ENCODE measurements at places on chromosomes 2 and 18.
A peak's percentile ranks its signal among the peaks of the same experiment; 100 is the strongest.

DNA sequence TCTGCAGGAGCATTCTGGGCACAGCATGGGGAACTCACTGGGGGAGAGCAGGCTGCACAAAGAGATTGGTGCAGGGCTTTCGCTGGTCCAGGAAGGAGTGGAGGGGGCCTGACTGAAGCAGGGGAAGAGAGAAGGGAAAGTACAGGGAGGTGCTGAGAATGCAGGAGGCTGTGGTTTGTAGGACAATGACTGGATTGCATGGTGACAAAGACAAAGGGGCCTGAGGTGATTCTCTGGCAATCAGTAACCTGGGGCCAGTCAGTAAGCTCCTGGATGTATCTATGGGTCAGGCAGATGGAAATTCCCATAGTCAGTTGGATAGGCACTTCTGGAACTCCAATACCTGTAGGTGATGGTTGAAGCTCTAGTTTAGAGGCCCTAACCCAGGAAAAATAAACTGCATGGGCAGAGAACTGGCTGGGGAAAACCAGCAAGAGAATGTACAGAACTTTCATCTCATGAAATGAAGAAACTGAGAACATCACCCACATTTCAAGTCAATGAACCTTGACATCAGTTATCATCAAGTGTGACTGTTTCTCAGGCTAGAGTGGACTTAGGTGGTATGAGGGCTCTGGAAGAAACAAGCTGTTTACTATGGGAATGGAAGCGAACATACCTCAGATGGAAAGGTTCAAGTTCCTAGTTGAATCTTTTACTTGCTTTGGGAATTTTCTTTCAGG lies 193.2 kb downstream of the TPGS2 start:
- DNase-seq, result no peak

- peak; percentile 13 for DNase-seq
Measured at GRCh38 chr2:25041307-25041927, 459 bp upstream of the EFR3B start.

- no peak for DNase-seq
Measured at GRCh38 chr2:205022841-205023240, 477.6 kb downstream of the PARD3B start.

- no peak for DNase-seq
Measured at GRCh38 chr18:75478996-75479880, 51.7 kb upstream of the SMIM21 start.

DNA sequence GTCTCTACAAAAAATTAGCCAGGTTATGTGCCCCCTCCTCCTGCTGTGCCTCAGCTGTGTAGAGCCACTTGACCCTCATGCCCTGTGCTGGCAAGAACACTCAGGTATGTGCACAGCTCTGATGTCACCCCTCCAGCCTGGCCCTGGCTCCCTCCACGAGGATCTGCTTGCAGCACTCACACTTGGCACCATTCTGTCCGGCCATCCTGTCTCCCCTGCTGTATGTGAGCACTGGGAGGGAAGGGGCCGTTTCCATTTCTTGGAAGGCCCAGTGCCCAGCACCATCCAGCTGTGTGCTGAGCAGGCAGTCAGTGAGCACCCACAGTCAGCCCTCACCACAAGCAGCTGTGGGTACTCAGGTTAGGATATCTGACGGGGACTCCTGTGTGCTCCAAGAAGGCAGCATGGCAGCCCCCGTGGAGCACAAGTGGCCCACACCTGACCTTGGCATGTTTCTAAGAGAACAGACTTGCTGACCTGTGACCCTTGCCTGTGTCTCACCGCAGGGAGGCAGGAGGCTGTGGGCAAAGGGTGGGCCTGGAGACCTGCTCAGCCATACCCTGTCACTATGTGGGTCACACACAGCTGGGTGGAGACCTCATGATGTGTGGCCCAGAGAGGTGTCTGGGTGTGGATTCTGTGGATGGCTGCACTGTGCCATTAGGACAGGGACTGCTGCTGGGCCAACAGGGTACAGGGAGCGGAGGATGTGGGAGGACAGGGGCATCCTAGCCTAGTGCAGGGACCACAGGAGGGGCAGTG lies 31.5 kb downstream of the USP34 start:
- DNase-seq, result no peak
